NCI-H2081 (cell line): ENCODE measurements at places on chromosomes 12 and 14.
A peak's percentile ranks its signal among the peaks of the same experiment; 100 is the strongest.

DNA sequence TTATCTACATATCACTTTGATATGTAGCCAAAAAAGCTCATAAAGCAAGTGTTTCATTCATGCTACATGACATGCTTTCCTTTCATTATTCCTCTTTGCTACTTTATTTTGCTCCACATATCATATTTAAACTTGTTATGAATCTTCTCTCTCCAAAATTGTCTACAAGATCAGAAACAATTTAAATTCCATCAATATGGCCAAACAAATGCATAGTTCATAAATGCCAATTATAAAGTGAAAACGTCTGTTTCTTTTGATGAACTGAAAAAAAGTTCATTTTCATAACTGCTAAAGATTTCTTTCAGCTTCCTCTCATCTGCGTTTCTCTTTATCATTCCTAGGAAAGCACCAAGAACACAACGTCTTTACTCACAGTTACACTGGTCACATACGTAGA is 22.8 kb downstream of the USP44 start:
- DNase-seq, result no peak

DNA sequence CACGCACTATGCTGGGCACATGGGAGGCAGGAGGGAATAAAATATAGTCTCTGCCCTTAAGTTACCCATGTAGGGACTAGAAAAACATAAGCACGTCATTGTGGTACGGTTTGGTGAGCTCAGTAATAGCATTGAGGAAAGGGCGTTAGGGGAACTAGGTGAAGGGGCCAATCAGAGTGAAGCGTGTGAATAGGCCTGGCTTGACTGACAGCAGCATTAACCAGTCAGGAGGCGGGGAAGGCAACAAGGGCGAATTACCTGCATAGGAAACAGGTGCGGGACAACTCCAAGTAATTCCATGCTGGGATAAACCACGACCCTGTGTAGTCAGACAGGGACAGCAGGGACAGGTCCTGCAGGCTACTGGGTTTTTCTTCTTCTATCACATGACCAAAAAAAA is 107.7 kb downstream of the UNC79 start:
- no peak for DNase-seq

GRCh38 chr12:26001530-26001929 is 43.0 kb downstream of the RASSF8 start:
- DNase-seq, result peak; percentile 36

- peak; percentile 37 for DNase-seq
Measured at GRCh38 chr12:47686645-47687240, 19.1 kb downstream of the RPAP3 start.

DNA sequence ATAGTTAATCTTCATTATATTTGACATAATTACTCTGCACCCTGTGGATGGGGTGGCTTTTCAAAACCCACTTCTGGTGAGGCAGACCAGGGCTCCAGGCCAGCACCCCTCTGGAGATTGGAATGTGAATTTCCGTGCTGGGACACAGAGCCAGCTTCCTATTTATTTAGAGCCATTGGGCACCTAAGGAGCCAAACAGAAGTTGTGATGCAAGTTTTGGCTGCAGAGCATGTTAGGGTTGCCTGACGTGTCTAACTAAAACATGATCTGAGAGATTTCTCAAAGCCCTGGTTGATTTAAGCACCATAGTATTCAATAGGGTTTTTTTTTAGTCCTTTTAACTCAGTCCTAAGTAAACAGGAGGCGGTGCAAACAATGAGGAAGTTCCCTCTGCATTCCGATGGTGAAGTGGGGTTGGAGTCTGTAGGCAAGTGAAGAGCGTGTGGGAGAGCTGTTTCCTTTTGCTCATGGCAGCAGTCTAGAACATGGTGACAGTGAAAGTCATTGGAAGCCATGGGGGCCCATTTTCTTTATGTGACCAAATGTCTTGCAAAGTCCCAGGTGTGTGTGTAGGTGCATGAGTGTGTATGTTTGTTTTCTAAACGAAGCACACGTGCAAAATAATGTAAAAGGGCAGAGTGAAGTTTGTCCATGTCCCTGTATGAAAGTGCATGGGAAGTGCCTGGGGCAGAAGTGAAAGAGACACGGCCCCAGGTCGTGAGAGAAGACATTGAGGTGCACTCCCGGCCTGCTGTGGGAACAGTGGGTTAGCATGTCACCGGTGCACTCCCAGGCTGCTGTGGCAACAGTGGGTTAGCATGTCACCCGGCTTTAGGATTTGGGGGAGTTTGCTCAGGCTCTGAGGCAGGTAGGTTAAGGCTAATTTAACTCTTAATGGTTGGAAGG is 117.7 kb downstream of the PRKCH start:
- DNase-seq, result no peak

DNA sequence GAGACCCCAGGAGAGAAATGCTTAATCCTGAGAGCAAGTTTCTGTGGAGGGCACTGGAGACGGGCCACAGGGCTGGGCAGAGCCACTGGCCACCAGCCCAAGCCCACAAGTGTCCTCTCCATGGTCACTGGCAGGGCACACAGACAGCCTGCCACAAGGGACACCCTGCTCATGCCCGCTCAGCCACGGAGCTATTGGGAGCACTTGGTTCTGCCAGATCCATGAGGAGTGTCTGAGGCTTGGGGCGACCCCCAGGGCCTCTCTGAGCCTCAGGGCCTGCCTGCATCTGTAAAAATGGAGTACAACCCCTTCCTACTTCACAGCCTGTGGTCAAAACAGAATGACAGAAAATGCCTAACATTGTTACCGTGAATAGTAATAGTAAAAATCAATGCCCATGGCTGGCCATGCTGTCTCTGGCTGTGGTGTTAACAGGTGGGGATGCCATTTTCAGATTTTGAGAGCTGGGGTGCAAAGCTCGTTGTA is 3.2 kb downstream of the PGF start:
- no peak for DNase-seq

DNA sequence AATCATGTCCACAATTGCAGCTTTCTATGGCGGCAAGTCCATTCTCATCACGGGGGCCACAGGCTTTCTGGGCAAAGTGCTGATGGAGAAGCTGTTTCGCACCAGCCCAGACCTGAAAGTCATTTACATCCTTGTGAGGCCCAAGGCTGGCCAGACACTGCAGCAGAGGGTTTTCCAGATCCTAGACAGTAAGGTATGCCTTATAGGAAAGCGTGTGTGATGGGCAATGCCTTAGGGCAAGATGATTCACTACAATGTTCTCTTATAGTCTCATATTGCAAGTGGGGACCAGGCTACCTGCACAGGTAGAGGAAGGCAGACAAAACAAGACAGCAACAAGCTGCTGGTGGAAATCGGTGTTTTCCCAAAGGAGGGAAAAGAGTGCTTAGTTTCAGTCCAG is 110.5 kb downstream of the ERGIC2 start:
- DNase-seq, result no peak

DNA sequence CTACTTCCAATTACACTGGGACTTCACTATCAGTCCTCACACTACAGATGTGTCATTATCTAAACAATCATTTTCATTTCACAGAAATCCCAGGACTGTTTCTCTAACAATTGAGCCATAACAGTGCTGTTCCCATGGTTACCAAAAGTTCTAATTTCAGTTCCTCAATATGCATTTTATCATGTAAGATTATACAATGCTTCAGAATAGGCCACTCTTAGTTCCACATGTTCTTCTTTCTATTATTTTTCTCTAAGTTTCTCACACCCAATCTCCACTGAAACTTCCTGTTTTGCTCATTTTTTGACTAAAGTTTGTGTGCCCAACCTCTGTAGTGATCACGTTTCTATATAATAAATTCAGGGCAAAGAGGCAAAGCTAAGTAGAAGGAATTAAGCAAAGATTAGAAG is 185.8 kb downstream of the DUSP6 start:
- no peak for DNase-seq

DNA sequence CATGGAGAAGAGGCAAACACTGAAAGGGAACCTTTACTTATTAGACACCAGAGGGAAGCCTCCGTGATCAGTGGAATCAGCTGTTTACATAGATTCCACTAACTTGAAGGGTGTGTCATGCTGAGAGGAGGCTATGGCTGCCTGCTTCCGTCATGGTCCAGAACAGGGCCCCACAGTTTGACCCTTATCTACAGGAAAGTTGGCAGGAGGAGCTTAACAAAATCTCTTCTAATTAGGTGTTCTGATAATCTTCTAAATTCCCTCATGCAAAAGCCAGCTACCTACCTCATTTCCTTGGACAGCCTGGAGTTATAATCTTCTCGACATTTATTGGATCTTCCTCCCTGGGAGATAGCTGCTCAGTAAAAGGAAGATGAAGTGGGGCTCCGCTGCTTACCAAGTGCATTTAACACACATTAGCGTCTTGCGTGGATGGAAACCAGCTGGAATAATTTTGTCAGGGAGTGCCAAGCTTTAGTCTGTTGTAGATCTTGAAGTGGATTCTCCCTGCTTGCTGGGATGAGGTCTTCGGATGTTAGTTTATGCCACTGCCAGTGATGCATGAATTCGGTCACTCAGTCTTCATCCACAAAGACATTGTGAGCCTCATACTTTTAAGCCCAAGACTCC is 171.0 kb downstream of the PAH start:
- no peak for DNase-seq

DNA sequence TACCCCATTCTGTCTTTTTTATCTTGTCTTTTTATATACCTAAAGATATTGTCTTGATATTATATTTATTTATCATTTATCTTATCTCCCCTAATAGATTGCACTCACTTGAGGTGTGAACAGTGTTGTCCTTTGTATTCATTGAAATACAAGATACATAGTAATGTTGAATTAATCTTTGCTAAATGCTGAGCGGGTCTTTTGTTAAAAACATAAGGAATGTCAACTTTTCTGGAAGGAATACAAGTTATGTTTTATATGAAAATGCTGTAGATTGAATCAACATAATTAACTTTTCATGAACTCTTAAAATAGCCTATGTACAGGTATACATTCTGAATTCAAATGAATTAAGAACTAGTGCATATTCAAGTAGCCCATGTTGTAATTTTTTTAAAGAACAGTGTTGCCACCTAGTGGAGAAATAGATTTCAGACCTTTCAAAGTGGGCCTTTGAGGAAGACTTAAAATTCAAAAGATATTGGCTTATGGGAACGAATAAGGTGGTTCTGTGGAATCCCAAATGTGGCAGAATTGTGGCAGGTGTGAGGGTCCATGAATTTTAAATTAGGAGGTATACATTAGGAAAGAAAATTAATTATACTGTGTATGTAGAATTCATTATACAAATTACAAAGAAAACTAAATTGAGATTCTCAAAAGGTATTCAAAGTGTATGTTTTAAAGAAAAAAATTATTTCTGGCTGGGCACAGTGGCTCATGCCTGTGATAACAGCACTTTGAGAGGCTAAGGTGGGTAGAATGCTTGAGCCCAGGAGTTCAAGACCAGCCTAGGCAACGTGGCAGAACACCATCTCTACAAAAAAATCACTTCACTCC is 19.1 kb downstream of the BBOF1 start:
- peak; percentile 66 for DNase-seq

GRCh38 chr14:101796479-101796878 is 35.0 kb downstream of the PPP2R5C start:
- DNase-seq, result no peak

DNA sequence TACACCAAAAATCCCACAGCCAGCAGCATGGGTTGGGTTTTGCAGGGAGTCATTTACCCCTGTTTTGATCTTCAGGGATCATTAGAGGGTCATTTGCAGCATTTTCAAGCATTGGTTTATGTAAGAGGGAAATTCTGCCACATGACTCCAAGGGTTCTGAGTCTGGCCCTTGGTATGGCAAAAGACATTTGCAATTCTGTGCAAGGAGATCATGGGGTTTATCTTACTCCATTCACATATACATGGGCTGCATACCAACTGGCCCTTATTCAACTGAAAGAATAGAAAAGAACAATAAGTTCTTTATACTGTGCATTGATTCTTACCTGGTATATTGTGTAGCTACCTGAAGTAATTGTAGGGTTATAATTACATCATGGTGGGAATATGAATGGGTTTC is 13.7 kb downstream of the SIX4 start:
- DNase-seq, result no peak

GRCh38 chr12:55548756-55549155 is 646 bp upstream of the OR6C4 start:
- no peak for DNase-seq

GRCh38 chr12:3869865-3870264 is 3.3 kb downstream of the PARP11 start:
- DNase-seq, result no peak

DNA sequence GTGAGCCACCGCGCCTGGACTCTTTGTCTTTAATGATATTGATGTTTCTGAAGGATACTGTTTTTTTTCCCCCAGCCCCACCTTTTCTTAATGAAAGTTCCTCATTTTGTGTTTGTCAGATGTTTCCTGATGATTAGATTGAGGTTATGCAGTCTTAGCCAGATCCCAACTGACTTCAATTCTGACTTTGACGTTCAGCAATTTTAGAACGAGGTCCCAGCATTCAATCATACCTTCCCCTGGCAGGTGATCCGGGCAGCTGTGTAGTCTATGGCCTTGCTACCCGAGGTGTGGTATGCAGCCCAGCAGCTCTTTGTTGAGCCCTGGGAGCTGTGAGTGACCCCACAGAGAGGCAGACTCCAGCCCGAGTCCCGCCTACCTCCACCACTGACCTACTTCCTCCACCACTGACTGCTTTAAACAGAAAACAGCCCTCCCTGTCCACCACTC is 82.7 kb downstream of the LGMN start:
- no peak for DNase-seq

GRCh38 chr14:93195316-93195999 is 10.3 kb downstream of the LYSET start:
- DNase-seq, result no peak

- DNase-seq, result no peak
Measured at GRCh38 chr14:61438497-61438859, 117.1 kb downstream of the PRKCH start.

DNA sequence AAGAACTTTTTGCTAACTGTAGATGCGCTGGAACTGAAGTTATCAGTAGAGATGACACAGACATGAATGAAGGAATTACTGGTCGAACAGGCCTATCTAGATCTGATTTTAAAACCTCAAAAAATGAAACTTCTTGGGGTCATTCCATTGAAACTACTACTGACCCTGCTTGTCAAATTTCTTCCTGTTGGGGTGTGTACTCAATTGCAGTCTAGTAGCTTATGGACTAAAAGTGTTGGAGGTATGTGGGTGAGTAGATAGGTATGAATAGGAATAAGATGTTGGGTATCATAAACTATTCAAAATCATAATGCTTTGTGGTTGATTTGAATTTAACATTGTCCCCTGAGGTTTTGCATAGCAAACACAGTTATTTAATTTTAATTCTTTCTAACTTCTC is 9.2 kb downstream of the APOLD1 start:
- no peak for DNase-seq

DNA sequence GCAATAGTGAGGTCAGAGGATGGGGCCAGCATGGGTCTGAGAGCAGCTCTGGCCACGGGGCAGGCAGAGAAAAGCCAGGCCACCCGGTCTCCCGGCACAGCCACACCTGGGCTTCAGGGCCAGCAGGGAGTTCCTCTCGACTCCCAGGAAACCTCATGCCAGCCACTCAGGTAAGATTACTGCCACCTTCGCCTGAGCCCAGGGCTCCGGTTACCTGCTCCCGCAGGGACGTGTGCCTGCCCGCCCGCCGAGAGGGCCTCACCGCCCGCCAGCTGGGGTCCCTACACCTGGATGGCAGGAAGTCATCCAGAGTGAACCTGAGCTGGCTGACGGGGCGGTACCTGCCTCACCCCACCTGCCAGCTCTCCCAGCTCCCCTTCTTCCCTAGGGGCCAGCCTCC is 7.3 kb downstream of the JAG2 start:
- DNase-seq, result peak; percentile 78
